NCI-H2081 treated with DMSO at 0.1 percent for 48 hours (cell line): ENCODE measurements at places on chromosomes 5 and 9.

DNA sequence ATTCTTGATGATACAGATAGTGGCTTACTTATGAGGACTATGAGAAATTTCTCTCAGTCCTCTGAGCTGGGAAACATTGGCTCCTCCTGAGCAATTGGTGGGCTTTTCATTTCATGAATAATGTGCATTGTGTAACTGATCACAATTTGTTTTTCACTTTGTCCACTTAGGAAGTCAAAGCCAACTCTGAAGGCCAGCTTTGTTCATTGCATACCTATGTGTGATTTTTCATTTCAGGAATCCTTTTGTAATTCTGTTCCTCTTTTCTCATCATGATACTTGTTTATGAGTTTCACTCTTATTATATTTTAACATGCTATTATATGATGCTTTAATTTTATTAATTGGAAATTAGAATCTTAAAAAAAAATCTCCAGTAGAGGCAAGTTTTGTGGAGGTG lies 483.0 kb downstream of the EBF1 start:
- DNase-seq: no peak

DNA sequence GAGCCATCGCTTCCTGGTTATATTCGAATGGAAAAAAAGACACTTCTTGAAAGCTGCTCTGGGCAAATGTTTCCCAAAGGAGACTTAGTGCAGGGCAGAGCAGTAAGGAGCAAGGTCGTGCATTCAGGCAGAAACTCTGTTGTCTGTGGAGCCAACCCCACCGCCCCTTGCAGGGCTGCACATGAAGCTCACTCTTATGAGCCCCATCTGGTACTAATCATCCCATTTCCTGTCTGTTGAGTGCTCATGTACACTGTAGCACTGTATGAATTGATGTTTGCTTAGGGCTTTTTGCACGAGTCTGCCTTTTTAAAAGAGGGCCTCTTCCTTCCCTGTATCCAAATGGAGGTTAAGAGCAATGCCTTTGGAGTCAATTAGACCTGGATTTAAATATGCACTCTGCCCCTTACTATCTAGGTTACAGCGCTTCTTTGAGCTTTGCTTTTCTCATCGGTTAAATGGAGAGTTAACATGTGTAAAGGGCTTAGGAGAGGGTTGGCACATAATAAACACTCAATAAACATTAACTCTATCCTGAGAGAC lies 25.4 kb downstream of the HMHB1 start:
- peak; percentile 20 for DNase-seq

DNA sequence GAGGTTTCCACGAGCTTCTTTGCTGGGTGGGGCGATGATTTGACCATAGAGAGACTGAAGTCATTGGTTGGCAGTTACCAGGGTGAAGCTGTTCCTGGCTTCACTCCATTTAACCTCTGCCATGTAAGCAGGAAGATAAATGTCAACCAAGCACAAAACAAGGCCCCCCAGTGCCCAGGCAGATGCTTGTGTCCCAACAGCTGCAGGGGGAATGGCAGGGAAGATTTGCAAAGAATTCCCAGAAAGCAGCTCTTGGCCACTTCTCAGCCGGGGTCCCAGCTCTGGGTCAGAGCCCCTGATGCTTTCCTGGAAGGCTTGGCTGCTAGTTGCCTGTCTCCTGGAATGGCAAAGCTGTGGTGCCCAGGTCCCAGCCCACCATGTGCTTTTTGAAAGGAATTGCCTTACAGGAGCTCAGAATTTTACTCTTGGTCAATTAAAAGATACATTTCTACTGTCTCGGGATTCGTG lies 383.4 kb downstream of the ENC1 start:
- DNase-seq: no peak

DNA sequence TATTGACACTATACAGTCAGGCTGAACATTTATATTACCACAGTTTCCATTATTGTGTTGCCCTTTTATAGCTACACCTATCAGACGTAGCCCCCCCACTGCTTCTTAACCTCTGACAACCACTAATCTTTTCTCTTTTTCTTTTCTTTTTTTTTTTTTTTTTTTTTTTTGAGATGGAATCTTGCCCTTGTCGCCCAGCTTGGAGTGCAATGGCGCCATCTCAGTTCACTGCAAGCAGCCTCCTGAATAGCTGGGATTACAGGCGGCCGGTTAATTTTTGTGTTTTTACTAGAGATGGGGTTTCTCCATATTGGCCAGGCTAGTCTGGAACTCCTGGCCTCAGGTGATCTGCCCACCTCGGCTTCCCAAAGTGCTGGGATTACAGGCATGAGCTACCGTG lies 75.4 kb downstream of the UHRF2 start:
- no peak for DNase-seq

- no peak for DNase-seq
These were observed 25.0 kb downstream of the LARP1 start for GRCh38 chr5:154780128-154780527.

DNA sequence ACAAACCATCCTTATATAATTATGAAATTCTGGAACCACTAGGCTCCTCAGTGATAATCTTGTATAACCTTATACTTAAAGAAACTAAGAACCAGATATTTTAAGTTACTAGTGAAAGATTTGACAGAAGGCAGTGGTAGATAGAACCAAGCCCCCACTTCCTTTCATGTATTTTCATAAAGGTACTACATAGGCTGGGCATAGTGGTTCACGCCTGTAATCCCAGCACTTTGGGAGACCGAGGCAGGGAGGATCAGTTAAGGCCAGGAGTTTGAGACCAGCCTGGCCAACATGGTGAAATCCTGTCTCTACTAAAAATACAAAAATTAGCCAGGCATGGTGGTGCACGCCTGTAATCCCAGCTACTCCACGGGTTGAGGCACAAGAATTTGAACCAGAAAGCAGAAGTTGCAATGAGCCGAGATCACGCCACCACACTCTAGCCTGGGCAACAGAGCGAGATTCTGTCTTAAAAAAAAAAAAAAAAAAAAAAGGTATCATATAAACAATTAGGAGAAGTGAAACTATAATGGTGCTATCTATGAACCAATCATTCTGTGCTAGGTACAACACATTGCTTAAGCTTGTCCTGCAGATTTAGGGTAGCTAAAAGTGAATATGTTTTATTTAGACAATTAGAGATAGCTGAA lies 27.9 kb upstream of the DTWD2 start:
- DNase-seq: no peak

- DNase-seq: no peak
These were observed 606 bp downstream of the TBC1D13 start for GRCh38 chr9:128787659-128788058.

GRCh38 chr9:129567329-129567728 lies 53.6 kb downstream of the C9orf50 start:
- no peak for DNase-seq

GRCh38 chr9:27276193-27277030 lies 20.5 kb downstream of the EQTN start:
- DNase-seq: peak; percentile 68

DNA sequence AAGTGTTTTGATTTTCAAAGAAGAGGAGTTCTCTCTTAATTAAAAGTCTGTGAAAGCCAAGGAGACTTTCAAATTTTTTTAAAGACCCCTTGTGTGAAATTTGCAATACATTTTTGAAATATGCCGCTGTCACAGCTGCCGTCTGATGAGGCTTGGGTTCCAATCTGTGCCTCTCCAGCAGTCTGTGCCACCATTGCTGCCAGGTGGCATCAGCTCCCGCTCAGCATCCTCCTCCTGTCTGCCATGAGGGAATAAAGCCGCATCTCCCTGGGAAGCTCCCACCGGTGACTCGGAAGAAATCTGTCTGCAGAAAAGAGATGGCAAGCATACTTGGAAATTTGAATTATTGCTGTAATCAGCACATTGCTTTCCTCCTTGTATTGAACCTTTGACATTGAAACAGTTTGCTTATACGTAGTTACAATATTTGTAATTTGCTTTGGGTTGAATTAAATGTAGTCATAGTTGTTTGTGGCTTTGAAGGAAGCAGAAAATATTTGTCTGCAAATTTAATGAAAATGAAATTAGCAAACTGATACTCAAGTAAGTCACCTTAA lies 145.7 kb upstream of the SNX2 start:
- no peak for DNase-seq

GRCh38 chr5:53378590-53379247 lies 101.7 kb upstream of the FST start:
- DNase-seq: no peak

DNA sequence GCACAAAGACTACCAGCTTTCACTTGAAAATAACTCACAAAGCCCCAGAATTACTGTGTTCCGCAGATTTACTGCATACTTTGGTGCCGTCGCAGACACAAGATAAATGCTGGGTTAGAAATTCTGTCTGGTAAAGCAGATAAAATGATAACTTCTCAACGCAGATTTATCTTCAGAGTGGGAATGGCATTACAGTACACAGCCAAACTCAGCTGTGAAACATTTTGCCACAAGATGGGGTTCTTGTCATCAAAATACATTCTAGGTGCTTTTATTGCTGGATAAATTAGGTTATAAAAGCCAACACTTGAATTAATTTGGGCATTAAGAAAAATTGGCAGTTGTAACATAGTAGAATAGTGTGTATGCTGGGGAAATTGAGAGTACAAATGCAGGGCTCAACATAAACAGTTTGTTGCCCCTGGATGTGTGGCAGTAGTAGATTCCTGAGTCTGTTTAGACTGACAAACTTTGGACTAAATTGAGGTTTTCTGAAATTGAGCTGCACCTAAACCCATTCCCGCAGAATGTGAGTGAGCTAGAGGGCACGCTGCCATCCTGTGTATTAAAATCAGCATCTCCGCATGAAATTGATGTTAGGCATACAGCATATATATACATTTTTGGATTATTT lies 61.1 kb downstream of the LMNB1 start:
- DNase-seq: no peak
